ENCODE measurements at places on chromosomes 1 and 21.

- no peak for DNase-seq
Measured at GRCh38 chr1:206060844-206061243, 7.9 kb downstream of the RHEX start.

- no peak for DNase-seq
Measured at GRCh38 chr1:156618853-156619581, at the start of gene HAPLN2. HAPLN2 (plus strand) TSS chr1:156619415; CDS start chr1:156623491, 4,076 bp downstream.

DNA sequence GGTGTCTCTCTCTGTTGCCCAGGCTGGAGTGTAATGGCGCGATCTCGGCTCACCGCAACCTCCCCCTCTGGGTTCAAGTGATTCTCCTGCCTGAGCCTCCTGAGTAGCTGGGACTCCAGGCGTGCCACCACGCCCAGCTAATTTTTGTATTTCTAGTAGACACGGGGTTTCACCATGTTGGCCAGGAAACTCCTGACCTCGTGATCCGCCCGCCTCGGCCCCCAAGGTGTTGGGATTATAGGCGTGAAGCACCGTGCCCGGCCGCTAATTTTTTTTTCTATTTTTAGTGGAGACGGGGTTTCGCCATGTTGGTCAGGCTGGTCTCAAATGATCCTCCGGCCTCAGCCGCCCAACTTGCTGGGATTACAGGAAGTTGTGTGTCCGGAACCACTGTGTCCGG lies 597 bp downstream of the HORMAD1 start:
- no peak for DNase-seq

DNA sequence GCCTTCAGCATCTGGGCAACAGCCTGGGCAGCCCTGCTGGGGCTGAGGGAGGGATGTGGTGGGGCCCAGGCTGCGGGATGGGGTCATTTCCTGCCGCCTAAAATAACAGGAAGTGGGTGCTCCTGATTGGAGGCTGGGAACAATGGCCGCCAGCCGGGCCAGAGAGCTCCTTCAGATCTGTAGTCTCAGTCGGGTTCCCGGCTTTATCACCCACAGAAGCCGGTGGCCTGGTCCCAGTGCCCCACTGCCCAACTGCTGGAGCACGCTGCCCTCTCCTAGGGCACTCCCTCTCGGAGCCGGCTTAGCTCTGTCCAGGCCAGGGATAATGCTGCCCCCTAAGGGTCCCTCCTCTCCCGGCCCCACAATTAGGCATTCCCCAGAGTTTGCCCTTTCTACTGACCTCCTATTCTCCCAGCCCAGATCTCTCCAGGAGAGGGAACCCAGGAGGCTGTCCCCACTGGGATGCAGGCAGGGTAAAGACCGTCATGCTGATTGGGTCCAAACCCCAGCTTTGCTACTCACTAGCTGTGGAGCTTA lies 5.1 kb downstream of the MAP7D1 start:
- DNase-seq = peak; percentile 62

GRCh38 chr1:101262630-101263348 lies 26.0 kb downstream of the S1PR1 start:
- DNase-seq = peak; percentile 58

- DNase-seq = no peak
Measured at GRCh38 chr1:243396876-243397275, 141.0 kb downstream of the SDCCAG8 start.
